ENCODE measurements at places on chromosomes 1 and 21. TPM values are rescaled to one million over a fixed set of nuclear protein-coding genes. Genes with fewer than 3 reads are reported as not detected.

DNA sequence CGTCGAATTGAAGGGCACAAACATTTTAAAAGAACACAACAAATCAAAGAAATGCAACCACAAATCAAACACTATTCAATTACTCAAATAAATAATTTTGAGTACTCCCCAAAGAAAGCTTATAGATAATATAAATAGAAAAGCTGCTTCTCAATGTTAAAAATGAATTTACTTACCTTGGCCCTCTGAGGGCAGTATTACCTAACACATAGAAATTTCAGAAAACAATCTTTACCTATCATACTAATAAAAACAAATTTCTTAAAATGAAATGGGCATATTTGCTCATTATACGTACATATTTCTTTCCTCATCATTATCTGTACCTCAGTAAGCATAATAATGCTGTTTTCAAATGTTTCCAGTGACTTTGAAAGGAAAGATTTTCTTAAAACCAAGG is 141.8 kb downstream of the AKT3 start:
- no peak for DNase-seq

- no peak for DNase-seq
These were observed 352.3 kb upstream of the FMN2 start for GRCh38 chr1:239739375-239739774.

C1orf87 gene
- 0.28 TPM for polyA plus RNA-seq

NKAIN1 gene
- 3.4 TPM for polyA plus RNA-seq

Measured in left kidney (tissue), 8 donors.